ENCODE measurements at places on chromosomes 2 and 18.
A peak's percentile ranks its signal among the peaks of the same experiment; 100 is the strongest.

DNA sequence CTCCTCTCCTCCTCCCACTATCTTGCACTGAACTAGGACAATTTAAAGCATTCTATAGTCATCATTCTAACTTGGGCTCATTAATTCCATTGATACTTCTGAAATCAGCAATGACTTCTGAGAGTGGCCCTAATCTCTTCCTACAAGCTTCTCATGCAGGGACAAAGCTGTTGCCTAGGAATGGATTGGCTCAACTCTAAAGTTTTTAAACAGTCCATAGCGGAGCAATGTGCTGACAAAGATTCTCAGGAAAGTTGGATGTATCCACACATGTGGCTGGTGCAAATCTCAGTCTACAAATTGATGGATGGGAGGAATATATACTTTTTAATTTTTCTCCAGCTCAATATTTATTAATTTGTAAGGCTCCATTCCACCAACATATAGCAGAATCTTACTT, 388.9 kb downstream of the SETBP1 start:
- no peak for DNase-seq

GRCh38 chr18:45379903-45380302, 235.4 kb upstream of the SLC14A2 start:
- no peak for DNase-seq

GRCh38 chr2:164542581-164543021, 78.7 kb downstream of the GRB14 start:
- peak; percentile 68 for DNase-seq

GRCh38 chr2:200329798-200330197, 23.3 kb downstream of the SPATS2L start:
- DNase-seq, result no peak

- no peak for DNase-seq
Measured at GRCh38 chr18:57776354-57776753, 26.8 kb downstream of the ATP8B1 start.

DNA sequence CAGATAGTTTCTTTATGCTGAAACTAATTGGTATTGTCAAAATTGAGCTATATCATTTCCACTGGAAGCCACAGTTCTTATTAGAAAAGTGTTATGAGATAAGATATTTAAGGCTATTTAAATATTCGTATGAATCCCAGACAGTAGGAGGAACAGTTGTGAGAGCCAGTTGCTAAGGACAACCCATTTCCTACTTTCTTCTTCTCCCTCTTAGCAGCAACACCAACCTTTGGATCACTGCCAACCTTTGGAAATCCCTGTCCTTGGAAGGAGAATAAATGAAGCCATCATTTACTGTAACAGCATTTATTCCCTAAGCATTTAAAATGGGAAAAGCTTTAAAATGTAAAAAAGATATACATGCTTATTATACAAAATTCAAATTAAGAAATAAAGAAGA, 85.8 kb downstream of the PLCL1 start:
- DNase-seq, result no peak

DNA sequence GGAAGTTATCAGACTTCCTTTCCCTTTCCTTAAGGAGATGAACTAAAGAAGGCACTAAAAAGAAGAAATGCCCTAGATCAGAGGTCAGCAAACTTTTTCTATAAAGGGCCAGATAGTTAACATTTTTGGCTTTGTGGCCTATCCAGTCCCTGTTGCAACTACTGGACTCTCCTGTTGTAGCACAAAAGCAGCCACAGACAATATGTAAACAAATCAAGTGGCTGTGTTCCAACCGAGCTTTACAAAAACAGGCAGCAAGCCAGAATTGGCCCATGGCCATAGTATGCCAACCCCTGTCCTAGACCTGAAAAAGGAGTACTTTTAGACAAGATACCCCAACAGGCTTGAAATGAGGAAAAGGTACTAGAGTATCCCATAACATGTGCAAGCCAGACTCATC, 10.9 kb downstream of the NHEJ1 start:
- DNase-seq, result peak; percentile 49

GRCh38 chr2:162608901-162609300, 229.7 kb downstream of the KCNH7 start:
- DNase-seq, result no peak

GRCh38 chr18:35810520-35810919, 162.0 kb upstream of the RMP24 start:
- DNase-seq, result no peak

DNA sequence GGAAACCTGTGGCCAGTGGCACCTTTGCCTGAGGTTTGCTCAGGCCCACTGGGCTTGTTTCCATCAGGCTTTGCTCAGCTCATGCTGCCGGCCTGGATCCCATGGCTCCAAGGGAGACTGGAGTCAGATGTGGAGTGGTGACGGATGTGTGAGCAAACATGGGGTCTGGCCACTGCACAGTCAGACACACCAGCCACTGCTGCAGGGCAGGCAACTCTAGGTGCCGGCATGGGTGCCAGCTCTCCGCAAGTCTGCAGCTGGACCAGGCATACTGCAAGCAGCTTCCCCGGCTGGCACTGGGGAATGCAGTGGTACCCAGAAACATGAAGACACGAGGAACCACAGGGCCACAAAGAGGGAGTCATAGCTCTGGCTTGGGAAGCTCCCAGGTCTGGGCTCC, 37.4 kb downstream of the TDRD15 start:
- no peak for DNase-seq

GRCh38 chr2:8633735-8634313, 48.0 kb upstream of the ID2 start:
- no peak for DNase-seq

GRCh38 chr2:140117386-140117785, 1337.2 kb upstream of the NXPH2 start:
- DNase-seq, result no peak

- DNase-seq, result no peak
Measured at GRCh38 chr2:137206069-137206468, 440.7 kb downstream of the THSD7B start.

DNA sequence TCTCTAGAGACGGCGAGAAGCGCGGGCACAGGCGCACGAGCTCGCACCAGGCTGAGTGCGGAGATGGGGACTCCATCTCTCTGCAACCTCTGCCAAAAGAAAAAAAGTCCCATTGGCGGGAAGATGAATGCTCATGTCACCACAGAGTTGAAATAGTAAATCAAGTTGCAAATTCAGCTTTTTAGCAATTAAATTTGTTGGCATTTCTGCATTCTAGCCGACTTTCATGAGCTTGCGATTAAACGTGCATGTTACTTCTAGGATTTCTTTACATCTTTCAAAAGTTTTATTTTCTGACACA, 588 bp downstream of the CHAC2 start:
- DNase-seq, result no peak

DNA sequence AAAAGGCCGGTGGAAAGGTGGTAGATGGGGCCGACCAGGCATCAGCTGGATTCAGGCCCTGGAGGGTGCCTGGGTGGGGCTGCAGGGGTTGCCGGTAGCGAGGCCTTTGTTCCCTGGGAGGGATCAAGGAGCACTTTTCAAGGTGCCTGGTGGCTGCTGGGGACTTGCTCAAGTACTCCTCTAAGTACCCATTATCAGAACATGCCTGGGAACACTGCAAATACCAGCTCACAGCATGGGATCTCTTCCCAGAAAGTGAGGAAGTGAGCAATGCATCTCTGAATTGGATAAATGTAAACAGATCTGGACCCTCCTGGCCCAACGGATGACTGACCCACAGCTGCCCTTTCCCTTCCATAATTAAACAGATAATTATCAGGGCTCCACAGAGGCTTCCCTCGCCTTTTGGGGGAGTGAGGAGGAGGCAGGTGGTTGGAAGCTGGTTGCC, 210.5 kb downstream of the SH3RF3 start:
- DNase-seq, result no peak

DNA sequence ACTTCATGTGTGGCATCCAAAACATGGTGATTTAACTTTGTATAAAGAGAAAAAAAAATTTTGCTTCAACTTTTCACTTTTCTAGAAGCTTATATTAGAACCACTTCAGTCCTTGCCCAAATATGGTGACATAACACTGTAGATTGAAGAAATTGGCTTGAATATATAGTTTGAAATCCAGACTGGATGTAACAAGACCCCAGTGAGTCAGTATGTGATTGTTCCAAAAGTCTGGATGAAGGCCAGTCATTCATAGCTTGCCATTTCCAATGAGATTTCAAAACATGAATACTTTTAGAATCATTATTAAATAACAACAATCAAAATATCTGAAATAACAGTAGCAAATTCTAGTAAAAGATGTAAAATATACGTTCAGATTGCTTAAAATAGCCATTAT, 104.8 kb upstream of the FN1 start:
- no peak for DNase-seq

All from NCI-H2029 treated with DMSO at 0.1 percent for 48 hours (cell line).